ENCODE measurements at places on chromosomes 6 and 20. TPM values are rescaled to one million over a fixed set of nuclear protein-coding genes. Genes with fewer than 3 reads are reported as not detected.
A peak's percentile ranks its signal among the peaks of the same experiment; 100 is the strongest.

DNA sequence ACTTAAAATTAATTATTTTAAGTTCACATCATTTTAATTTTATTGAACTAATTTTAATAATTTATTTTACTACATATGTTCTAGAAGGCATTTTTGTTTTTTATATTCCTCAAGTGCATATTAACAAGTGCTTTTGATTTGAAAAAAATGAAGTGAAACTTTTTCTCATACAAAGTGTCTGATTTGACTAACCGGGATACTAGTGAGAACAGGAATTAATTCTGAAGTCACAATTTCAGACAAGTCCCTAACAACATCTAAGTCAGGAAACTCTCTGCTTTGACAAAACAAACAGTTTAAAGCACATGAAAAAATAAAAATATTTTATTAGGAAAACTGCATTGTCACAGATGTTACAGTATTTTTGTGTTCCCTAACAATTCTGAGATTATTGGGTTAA, 1166.3 kb upstream of the CITED2 start:
- no peaks in the 10 kb centered on the region for H3K4me1 ChIP-seq
- no peak for DNase-seq
- no peaks in the 10 kb centered on the region for H3K27me3 ChIP-seq
- H3K27ac ChIP-seq, result no peak overlapping the region

DNA sequence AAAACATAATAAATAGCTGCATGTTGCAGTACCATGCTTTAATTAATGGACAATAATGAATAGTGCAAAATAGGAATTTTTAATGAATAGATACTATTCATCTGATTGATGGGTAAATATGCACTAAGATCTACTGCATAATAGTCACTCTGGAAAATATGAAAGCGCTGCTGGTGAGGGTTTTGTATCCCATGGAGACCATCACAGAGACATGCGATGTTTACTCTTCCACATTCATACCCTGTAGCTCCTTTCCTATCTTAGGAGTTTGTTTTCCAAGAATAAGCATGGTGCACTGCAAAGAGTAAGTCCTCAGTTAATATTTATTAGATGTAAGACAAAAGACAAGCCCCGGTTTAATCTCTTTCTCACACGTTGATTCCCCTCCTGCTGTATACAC, 81.4 kb downstream of the NRSN1 start:
- no peaks in the 10 kb centered on the region for H3K36me3 ChIP-seq
- H3K4me3 ChIP-seq, result no peak overlapping the region
- H3K27ac ChIP-seq, result no peak overlapping the region
- DNase-seq, result no peak

- H3K4me1 ChIP-seq, result peaks cover 25% of the 10 kb centered on the region
- DNase-seq, result peak; percentile 76
- peaks cover 50% of the 10 kb centered on the region for H3K36me3 ChIP-seq
- H3K27ac ChIP-seq, result no peak overlapping the region
- H3K27me3 ChIP-seq, result no peaks in the 10 kb centered on the region
- H3K4me3 ChIP-seq, result no peak overlapping the region
Observed at GRCh38 chr6:35294308-35294945, 3.2 kb upstream of the DEF6 start.

- H3K36me3 ChIP-seq, result no peaks in the 10 kb centered on the region
- no peaks in the 10 kb centered on the region for H3K27me3 ChIP-seq
- no peak overlapping the region for H3K4me3 ChIP-seq
- no peak for DNase-seq
- no peak overlapping the region for H3K27ac ChIP-seq
Observed at GRCh38 chr6:113731541-113731940, 125.6 kb upstream of the MARCKS start.

DNA sequence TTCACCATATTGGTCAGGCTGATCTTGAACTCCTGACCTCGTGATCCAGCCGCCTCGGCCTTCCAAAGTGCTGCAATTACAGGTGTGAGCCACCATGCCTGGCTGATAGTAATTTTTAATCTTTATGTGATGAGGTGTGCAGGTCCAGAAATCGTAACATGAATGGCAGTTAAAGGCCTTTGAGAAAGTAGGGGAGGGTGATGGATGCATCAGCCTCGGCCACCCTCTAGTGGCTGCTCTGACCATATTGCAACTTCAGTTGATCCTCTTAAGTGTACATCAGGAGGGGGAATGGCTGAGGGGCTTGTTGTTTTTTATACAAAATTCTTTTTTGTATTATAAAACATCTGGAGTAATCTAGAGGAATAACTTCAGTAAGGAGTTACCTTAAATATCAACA, 193.0 kb downstream of the ZFAND3 start:
- DNase-seq, result no peak
- H3K4me3 ChIP-seq, result no peak overlapping the region
- no peak overlapping the region for H3K27ac ChIP-seq

DNA sequence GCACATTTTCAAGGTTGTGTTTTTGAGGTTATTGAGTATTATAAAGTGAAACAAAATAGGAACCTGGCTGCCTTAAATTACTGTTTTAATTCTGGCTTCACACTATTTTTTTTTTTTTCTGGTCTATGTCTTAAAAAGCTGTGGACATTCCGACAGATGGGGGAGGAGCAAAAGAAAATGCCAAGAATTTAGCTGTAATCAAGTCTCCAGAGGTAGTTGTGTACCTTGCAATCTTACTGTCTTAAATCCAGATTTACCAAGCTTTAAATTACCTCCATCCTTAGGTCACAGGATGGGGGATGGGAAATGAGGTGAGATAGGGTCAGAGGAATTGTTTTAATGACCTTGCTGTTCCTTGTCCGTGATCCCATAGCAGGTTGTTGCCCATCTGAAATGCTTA, 182.8 kb downstream of the UTRN start:
- no peaks in the 10 kb centered on the region for H3K27me3 ChIP-seq
- no peak overlapping the region for H3K4me3 ChIP-seq
- H3K27ac ChIP-seq, result peak overlapping the region; percentile 85

- DNase-seq, result no peak
- no peak overlapping the region for H3K27ac ChIP-seq
- H3K36me3 ChIP-seq, result no peaks in the 10 kb centered on the region
Observed at GRCh38 chr20:8183526-8183925, 51.5 kb downstream of the PLCB1 start.

- H3K27me3 ChIP-seq, result no peaks in the 10 kb centered on the region
- H3K4me3 ChIP-seq, result no peak overlapping the region
- no peaks in the 10 kb centered on the region for H3K4me1 ChIP-seq
- H3K36me3 ChIP-seq, result no peaks in the 10 kb centered on the region
- no peak overlapping the region for H3K27ac ChIP-seq
Observed at GRCh38 chr6:134152767-134153485, 100.5 kb upstream of the SLC2A12 start.

Gene OPN5
- polyA plus RNA-seq, result not detected

Gene ERVFRD-1
- 0.02 TPM for polyA plus RNA-seq

- no peak overlapping the region for H3K4me3 ChIP-seq
- peaks cover 2% of the 10 kb centered on the region for H3K27me3 ChIP-seq
- H3K4me1 ChIP-seq, result peaks cover 6% of the 10 kb centered on the region
- no peaks in the 10 kb centered on the region for H3K36me3 ChIP-seq
- H3K27ac ChIP-seq, result no peak overlapping the region
Observed at GRCh38 chr20:33099843-33100538, 20.5 kb downstream of the BPIFB4 start.

DNA sequence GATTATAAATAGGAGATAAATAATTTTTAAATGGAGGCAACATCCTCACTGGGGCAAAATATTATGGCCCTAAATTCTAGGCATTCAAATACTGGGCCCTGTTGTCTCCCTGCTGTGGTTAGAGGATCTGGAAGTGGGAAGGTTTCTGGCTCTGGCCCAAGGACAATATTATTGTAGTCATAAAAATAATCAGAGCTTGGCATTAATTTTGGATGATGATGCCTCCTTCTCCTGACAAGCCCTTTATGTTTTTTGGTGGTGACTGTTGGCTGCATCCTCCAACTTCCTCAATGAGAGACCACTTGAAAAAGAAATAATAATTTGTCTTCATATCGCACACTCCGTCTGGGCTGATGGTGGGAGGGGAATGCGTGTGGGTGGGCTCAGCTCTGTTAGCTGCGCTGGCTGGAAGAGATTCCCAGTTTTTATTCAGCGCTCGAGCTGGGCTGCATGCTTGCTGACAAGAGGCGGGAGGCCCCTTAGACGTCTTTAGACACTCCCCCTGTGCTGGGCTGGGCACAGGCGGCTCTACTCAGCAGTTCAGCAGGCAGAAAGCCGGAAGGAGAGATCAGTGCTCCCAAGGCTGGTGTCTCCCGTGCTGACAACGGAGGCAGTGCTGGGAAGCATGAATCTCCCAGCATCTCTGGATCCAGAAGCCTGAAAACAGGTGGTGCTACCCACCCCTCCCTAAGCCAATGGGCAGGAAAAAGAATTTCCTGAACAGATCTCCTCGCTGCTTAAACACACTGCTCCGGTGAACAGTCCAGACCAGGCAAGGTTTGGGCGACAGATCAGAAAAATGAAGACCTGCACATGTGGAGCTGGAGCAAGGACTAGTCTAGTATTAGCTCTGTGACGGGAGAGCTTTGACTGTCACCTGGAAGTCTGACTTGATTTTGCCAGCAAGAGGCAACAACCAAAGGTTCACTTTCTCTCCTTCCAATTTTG, 97.7 kb downstream of the SYCP2 start:
- H3K4me1 ChIP-seq, result peaks cover 12% of the 10 kb centered on the region
- peaks cover 8% of the 10 kb centered on the region for H3K27me3 ChIP-seq
- no peak overlapping the region for H3K4me3 ChIP-seq
- no peak for DNase-seq
- H3K36me3 ChIP-seq, result no peaks in the 10 kb centered on the region
- no peak overlapping the region for H3K27ac ChIP-seq

DNA sequence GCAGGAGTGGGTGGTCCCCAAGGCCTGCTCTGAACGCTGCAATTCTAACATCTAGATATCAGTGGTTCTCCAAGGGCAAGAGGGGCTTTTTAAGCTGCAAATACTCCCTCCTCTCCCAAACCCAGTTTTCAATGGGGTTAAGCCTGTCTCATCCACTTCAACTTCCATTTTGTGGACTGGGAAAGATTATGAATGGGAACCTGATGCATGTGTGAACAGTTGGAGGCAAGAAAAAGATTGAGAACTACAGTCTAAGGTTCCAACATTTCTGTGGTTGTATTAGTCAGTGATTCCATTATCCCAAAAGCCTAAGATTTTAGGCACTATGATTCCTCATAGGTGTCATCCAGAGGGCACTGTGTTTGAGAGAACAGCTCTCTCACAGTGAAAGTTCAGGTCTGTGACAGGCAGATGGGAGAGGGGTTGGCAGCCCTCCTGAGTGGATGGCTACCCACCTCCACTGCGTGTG, 53.7 kb downstream of the HNF4A start:
- peaks cover 27% of the 10 kb centered on the region for H3K27me3 ChIP-seq
- no peaks in the 10 kb centered on the region for H3K4me1 ChIP-seq
- DNase-seq, result no peak
- no peaks in the 10 kb centered on the region for H3K36me3 ChIP-seq
- H3K27ac ChIP-seq, result no peak overlapping the region

DNA sequence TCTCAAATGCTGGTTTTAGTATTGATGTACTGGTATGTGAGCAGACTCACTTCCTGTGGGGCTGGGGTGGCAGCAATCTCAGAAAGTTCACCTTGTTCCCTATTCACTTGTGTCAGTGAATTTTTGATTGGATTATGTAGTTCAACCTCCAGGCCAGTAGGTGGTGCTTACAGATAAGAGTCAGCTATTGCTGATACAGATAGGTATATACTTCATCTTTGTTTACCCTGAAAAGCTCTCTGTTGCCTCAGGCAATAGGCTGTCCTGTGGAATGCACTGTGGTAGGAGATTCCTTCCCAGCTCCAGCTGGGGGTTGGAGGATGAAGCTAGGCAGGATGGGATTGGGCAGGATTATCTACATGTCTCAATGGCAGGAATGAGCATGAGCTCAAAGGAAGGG, 851.2 kb upstream of the EYS start:
- no peaks in the 10 kb centered on the region for H3K27me3 ChIP-seq
- no peaks in the 10 kb centered on the region for H3K36me3 ChIP-seq
- DNase-seq, result no peak
- no peaks in the 10 kb centered on the region for H3K4me1 ChIP-seq
- no peak overlapping the region for H3K27ac ChIP-seq

Measured in thymus (tissue), 14 donors.